Activated B cell treated with CpG ODN at 0.5 μM for 24 hours (primary cell): ENCODE measurements at places on chromosomes 11 and 22.

- DNase-seq, result no peak
Observed at GRCh38 chr11:109864151-109864661, 229.0 kb upstream of the ZC3H12C start.

- DNase-seq, result no peak
Observed at GRCh38 chr22:46681010-46681409, 57.0 kb downstream of the CERK start.

- DNase-seq, result no peak
Observed at GRCh38 chr22:41638124-41638523, 17.0 kb downstream of the XRCC6 start.

- DNase-seq, result no peak
Observed at GRCh38 chr11:119803726-119804294, 74.8 kb upstream of the NECTIN1 start.

GRCh38 chr11:8127447-8127846 lies 41.4 kb downstream of the RIC3 start:
- DNase-seq, result no peak

DNA sequence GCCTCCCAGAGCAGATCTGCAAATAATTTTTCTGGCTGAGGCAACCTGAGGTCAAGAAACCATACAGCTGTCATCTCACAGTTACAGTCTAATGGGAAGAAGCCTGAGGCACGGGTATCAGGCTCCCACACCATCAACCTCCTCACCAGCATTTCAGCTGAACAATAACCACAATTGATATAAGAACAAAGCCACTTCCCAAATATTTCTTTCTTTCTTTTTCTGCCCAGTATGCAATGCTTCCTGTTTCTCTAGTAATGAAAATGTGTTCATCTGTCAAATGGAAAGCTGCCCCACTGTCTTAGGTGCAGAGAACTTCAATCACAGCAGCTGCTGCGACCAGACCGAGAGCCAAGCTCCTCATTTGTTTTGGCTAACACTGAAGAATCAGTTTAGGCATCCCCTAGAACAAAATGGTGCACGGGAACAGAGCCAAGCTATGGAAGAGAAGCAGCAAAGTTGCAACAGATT lies 108.4 kb downstream of the BLID start:
- no peak for DNase-seq

DNA sequence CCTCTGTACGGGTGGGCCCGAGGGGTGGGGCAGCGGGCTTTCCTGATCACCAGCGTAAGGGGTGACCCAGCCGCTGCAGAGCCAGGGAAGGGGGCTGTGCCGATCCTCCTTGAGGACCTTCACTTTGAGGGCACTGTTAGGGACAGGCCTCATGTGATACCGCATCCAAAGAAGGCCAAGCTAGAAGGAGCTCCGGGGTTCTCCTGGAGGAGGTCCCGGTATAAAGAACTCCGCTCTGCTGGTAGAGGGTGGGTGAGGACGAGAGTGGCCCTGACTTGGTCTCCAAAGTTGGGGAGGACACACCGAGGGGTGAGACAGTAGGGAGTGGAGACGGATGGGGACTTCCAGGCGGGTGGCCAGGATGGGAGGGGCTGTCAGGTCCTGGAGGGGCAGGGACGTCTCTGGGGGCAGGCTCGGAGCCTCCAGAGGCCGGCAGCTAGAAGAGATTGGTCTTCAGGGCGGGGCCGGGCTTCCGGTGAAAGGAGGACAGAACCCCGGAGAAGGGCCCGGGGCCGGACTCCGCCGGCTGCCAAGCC lies 4.6 kb downstream of the PHOX2A start:
- no peak for DNase-seq

- no peak for DNase-seq
Observed at GRCh38 chr11:127629200-127629599, 628.6 kb upstream of the KIRREL3 start.

- DNase-seq, result no peak
Observed at GRCh38 chr11:68215524-68216170, 2.6 kb upstream of the KMT5B start.
